ENCODE measurements at places on chromosomes 4 and X.

- DNase-seq = no peak
- H3K4me3 ChIP-seq = no peak overlapping the region
- H3K36me3 ChIP-seq = no peaks in the 10 kb centered on the region
- no peaks in the 10 kb centered on the region for H3K27me3 ChIP-seq
- no peaks in the 10 kb centered on the region for H3K4me1 ChIP-seq
- H3K27ac ChIP-seq = no peak overlapping the region
Observed at GRCh38 chr4:189826657-189827056, 114.0 kb upstream of the FRG1 start.

DNA sequence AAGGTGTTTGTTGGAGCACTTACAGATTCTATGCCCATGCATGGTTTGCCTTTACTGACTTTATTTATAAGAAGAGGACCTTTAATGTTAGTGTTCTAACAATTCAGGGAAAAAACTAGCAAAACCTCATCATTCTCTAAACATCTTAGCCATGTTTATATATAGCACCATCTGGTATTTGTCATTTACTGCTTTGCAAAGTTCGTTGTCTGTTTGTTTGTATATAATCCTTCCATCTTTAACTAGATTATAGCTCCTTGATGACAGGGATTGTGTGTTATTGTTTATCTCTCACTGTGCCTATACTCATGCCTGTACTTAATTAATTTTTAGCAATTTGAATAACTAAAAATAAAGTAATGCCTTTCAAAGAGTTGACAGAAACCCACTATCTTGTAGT is 170.6 kb upstream of the PACRGL start:
- H3K27ac ChIP-seq = no peak overlapping the region
- no peaks in the 10 kb centered on the region for H3K27me3 ChIP-seq
- no peaks in the 10 kb centered on the region for H3K4me1 ChIP-seq
- H3K36me3 ChIP-seq = no peaks in the 10 kb centered on the region
- no peak overlapping the region for H3K4me3 ChIP-seq
- DNase-seq = no peak

DNA sequence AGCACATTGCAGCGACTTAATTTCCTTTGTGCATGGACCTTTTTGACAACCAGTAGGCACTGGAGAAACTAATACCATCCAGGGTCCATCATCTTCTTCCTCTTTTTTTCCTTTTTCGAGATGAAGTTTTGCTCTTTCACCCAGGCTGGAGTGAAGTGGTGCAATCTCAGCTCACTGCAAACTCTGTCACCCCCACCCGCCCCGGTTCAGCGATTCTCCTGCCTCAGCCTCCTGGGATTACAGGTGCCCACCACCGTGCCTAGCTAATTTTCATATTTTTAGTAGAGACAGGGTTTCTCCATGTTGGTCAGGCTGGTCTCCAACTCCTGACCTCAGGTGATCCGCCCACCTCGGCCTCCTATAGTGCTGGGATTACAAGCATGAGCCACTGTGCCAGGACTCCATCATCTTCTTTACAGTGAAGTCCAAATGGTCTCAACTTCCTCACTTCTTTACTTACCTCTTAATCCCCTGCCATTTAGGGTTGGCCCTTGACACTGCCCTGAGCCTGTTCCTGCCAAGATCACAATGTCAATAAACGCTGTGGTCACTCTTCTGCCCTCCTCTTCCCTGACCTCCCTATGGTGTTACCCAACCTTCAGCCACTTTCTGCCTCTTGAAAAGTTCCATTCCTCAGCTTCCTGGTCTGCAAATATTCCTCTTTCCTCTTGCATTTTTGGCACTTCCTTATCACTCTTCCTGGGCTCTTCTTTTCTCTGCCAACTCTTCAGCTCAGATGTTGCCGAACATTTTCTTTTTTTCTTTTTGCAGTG is 119.8 kb upstream of the SLC34A2 start:
- H3K27ac ChIP-seq = no peak overlapping the region
- H3K36me3 ChIP-seq = no peaks in the 10 kb centered on the region

GRCh38 chrX:103782640-103783039 is 6.0 kb downstream of the PLP1 start:
- no peak overlapping the region for H3K4me3 ChIP-seq
- H3K27me3 ChIP-seq = no peaks in the 10 kb centered on the region
- H3K36me3 ChIP-seq = no peaks in the 10 kb centered on the region
- no peaks in the 10 kb centered on the region for H3K4me1 ChIP-seq

DNA sequence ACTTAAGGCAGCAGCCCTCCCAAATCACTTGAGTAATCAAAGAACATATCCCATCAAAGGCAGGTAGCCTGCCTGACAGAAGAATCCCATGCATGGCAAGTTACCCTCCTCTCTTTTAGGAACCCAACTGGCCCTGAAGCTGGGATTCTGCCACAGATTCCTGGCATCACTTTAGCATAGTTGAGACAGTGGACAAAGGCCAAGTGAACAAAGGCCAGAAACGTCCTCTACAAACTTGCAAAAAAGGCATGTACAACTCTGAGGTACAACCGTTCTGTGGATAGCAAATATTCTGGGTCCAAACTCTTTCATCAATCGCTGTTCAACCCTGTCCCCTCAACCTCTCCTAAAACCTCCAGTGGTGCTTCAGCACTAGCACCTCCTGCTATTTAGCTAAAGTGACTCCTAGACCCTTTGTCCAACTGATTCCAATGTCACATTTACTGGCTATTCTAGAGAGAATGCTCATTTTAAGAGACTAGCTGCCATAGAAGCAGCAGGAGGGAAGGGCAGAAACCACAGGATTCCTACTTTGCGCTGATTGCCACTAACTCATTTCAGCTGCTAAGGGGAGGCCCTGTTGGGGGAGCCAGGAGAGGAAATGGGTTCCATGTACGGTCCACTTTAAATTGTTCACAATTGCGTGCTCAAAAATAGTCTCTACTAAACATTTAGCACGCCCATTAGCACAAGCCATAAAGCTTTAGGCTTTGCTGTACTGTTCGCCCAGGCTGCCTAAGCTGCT is 105.9 kb downstream of the SHROOM4 start:
- no peak overlapping the region for H3K4me3 ChIP-seq
- DNase-seq = no peak
- H3K36me3 ChIP-seq = no peaks in the 10 kb centered on the region
- H3K27me3 ChIP-seq = peaks cover 13% of the 10 kb centered on the region
- H3K27ac ChIP-seq = no peak overlapping the region
- no peaks in the 10 kb centered on the region for H3K4me1 ChIP-seq

- no peak for DNase-seq
- H3K4me3 ChIP-seq = no peak overlapping the region
- H3K4me1 ChIP-seq = no peaks in the 10 kb centered on the region
- H3K36me3 ChIP-seq = no peaks in the 10 kb centered on the region
- no peaks in the 10 kb centered on the region for H3K27me3 ChIP-seq
- no peak overlapping the region for H3K27ac ChIP-seq
Observed at GRCh38 chr4:72909461-72909860, 160.1 kb downstream of the COX18 start.

GRCh38 chrX:101813200-101813599 is 118.6 kb downstream of the ZMAT1 start:
- H3K4me1 ChIP-seq = no peaks in the 10 kb centered on the region
- no peaks in the 10 kb centered on the region for H3K27me3 ChIP-seq
- no peak overlapping the region for H3K27ac ChIP-seq
- no peak for DNase-seq

DNA sequence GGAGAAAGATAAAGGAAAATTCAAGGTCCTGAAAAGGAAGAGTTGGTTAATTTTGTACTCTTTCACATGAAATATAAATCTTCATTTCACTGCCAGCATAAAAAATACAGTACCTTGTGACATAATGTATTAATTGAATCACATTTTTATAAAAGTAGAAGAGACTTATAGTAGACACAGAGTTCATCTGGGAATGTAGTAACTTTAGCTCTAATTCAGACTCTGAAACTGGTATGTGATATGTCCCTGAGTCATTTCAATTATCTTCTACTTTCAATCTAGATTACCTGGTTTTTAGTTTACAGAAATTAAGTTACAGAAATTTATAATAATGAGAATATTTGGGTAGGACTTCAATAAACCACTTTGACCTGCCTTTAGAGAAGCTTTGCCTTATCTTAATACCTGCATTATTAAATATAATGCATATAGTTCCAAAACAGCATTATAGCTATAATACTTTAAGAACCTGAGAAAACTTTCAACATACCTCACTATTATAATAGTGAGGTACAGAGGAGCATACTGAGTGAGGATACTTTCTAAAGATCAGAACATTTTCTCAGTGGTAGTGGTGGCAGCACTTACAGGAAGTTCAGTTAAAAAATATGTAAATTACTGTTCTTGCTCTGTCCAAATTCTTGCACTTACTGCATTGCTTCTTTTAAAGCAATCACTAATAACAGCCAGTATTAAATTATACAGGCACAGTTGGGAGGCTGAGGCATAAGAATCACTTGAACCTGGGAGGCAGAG is 11.2 kb downstream of the NEK1 start:
- H3K27me3 ChIP-seq = no peaks in the 10 kb centered on the region
- no peak overlapping the region for H3K27ac ChIP-seq
- no peak for DNase-seq
- H3K36me3 ChIP-seq = peaks cover 6% of the 10 kb centered on the region

DNA sequence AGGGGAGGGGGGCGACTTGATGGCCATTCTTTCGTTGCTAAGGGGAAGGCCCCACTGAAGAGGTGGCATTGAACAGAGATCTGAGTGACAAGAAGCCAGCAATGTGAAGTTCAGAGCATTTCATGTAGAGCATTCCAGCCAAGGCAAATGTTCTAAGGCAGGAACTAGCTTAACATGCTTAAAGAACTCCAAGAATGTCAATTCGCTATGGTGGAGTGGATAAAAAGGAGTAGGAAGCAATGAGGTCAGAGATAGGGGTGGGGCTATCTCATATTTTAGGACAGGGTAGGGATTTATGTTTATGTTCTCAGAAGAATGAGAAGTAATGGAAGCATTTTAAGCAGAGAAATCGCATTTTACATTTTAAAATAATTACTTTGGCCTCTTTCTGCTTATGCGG is 130.9 kb downstream of the TTC29 start:
- DNase-seq = no peak
- H3K4me3 ChIP-seq = no peak overlapping the region

GRCh38 chr4:2136726-2137125 is 77.6 kb downstream of the NAT8L start:
- no peaks in the 10 kb centered on the region for H3K27me3 ChIP-seq
- no peaks in the 10 kb centered on the region for H3K4me1 ChIP-seq
- DNase-seq = no peak
- H3K27ac ChIP-seq = no peak overlapping the region
- no peaks in the 10 kb centered on the region for H3K36me3 ChIP-seq
- H3K4me3 ChIP-seq = no peak overlapping the region

DNA sequence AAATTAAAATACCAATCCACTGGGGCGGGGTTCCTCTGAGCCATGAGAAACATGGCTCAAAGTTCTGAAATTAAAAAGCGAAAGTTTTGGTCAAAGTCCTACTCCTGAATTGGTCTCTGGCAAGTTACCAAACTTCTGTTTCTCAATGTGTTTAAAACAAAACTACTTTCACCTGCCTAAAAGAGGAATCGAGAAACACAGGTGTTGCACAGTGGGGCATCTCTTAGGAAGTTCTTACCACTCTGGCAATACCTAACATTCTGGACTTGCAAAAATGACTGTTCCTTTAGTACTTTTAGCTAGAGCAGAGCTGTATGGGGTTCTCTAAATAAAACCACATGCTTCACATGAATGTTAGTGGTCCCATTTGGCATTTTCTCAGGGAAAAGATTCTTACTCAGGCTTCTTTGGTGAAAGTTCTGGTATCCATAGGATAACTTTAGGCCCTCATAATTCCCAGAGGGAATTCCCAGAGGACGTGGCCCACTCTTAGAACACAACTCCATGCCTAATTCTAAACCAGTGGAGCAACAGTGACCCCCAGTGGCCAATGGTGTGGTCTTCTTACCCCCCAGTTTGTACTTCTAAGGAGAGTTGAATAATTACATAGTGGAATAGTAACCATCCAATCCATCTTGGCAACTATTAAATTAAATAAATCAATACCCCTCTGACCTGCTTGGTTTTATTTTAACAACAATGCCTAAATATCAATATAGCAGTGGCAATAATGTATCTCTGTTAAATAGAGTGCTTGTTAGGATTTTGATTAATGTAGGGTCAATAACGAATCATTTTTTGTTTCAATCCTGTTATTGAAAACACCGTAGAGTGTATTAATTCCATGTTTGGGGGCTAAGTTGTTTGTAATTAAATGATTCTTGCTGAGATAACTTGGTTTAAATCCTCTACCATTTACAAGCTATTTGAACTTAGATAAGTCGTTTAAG is 21.9 kb downstream of the BMP3 start:
- H3K27me3 ChIP-seq = peaks cover 48% of the 10 kb centered on the region
- no peak overlapping the region for H3K27ac ChIP-seq
- H3K36me3 ChIP-seq = no peaks in the 10 kb centered on the region

DNA sequence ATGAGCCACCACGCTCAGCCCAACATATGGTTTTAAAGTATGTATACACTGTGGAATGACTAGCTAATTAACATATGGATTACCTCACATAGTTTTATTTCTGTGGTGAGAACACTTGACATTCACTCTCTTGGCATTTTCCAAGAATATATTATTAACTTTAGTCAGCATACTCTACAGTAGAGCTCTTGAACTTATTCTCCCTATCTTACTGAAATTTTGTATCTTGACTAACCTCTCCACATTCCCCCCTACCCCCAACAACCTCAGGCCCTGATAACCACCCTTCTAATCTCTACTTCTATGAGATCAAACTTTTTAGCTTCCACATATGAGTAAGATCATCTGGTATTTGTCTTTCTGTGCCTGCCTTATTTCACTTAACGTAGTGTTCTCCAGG is 38.6 kb upstream of the AGA start:
- no peaks in the 10 kb centered on the region for H3K27me3 ChIP-seq
- H3K4me1 ChIP-seq = peaks cover 9% of the 10 kb centered on the region
- H3K4me3 ChIP-seq = no peak overlapping the region

DNA sequence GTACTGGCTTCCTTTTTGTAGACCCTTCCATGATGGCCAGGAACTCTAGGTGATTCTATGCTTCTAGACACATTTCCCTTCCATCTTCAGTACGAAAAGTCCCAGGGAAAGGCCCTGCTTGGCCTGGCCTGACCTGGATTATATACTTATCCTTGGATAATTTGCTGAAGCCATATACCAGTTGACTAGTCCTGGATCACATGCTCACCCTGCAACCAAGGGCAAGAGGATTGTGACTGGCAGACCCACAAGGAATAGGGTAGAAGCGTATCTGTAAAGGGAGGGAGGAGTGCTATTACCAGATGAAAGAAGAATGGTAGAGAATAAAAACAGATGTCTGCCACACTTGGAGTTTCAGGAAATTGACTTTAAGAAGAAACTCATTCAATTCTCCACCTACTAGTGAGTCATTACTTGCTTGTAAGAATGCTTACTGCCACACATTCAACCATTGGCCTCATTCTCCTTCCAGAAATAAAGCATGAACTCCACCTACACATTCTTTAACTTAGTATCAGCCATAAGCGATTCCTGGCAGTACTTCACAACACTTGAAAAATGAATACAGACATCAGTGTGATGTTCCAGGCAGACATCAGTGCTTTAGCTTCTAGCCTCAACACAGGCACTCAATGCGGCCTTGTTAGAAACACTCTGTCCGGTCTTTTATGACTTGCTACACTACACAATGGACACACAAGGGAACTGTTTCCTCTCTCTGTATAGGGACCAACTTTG is 141.8 kb downstream of the CBR4 start:
- H3K27ac ChIP-seq = no peak overlapping the region
- no peak overlapping the region for H3K4me3 ChIP-seq
- peaks cover 5% of the 10 kb centered on the region for H3K36me3 ChIP-seq
